ENCODE measurements at places on chromosomes 13 and 19. TPM values are rescaled to one million over a fixed set of nuclear protein-coding genes. Genes with fewer than 3 reads are reported as not detected.

- no peak for DNase-seq
Measured at GRCh38 chr13:64234255-64234654, 2818.6 kb upstream of the PCDH20 start.

DCT gene
- total RNA-seq: 0.26 TPM

GRCh38 chr19:13623716-13624710 lies 117.7 kb upstream of the CACNA1A start:
- peak; percentile 51 for DNase-seq

DNA sequence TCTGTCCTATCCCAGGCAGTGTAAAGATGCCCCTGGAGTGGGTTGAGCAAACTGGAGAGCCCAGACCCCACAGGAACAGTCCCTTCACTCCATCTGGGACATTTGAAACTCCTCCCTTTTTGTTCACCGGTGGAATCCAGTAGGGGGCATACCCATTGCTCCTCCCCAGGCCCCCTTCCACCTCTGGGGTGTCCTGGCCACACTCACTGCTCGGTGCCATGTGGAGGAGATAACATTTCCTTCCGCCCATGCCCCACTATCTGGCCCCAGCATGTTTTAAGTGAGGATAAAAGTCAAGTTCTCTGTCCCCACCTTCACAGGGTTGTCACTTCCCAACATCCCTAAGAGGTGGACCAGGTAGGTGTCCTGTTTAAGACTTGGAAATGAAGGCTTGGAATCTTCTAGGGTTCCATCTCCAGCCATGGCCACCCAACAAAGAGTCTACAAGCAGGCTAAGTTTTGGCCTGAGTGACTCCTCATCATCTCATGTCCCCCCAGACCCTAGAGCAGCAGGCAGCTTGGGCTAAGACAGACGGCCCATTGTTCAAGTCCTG lies 9.3 kb downstream of the ZNF526 start:
- no peak for DNase-seq

DNA sequence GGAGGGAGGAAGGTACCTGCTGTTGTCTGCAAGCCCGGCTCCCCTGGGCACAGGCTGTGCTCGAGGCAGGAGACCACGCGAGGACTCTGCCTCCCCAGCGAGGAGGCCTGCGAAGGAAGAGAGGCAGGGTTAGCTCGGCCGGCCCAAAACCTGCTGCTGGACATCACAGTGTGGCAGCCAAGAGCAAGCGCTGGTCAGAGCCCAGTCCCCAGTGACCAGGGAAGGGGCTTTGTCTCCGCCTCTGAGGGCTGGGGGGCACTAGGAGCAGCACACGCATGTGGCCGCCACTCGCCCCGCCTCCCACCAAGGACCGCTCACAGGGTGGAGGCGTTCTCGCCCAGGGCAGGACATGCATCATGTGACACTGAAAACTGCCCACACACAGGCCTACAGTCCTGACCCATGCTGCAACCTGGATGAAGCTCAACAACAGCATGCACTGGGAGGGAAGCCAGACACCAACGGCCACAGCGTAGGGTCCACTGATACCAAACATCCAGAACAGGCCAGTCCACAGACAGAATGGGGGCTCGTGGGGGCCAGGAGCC lies 8.5 kb downstream of the MIER2 start:
- DNase-seq: peak; percentile 87
